ENCODE measurements at places on chromosomes 16 and 17.

DNA sequence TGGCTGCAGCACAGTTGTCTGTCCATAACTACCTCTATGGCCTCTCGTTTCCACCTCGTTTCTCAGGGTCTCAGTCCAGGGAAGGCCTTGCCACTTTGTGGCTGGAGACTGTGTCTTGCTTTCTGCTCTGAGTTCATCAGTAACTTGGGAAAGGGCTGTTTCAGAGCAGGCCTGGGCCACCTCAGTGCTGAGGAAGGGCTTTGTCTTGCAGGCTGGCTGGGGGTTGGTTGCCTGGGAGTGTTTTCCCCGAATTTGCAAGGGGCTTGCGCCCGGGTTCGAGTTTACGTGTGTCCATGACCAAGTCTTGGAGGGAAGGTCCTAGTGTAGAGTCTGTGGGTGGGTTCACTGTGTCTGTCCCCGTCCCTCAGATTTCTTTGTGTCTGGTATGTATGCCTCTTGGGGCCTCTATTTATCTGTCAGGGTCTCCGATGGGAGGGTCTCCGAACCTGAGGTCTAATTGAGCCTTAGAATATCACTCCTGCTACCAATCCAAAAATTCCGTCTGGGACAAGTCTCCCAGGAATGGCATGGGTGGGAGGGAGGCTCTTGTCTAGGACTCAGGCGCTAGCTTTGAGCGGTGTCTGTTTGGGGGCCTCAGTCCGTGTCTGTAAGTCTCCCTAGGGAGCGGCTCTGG is 594 bp upstream of the TGFB1I1 start:
- no peak for DNase-seq

GRCh38 chr16:11215935-11216556 is 40.0 kb downstream of the SOCS1 start:
- no peak for DNase-seq

GRCh38 chr16:81902025-81902424 is 109.2 kb downstream of the SDR42E1 start:
- DNase-seq: no peak

DNA sequence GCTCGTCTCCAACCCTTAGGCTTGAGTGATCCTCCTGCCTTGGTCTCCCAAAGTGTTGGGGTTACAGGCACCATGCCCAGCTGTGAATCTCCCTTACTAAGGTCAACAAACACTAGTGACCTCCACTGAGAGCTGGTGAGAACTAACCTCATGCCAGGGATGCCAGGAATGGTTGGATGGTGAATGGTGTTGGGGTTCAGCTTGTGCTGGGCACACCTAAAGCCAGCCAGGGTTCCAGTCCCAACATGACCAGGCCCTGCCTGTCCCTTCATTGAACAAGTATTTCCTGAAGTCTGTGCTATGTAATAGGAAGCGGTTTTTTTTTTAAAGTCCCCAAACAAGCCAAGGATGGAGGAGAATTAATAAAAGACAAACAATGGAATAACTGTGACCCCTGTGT is 56.0 kb upstream of the TOB1 start:
- no peak for DNase-seq

GRCh38 chr16:66205287-66206231 is 160.9 kb upstream of the CDH5 start:
- DNase-seq: no peak

DNA sequence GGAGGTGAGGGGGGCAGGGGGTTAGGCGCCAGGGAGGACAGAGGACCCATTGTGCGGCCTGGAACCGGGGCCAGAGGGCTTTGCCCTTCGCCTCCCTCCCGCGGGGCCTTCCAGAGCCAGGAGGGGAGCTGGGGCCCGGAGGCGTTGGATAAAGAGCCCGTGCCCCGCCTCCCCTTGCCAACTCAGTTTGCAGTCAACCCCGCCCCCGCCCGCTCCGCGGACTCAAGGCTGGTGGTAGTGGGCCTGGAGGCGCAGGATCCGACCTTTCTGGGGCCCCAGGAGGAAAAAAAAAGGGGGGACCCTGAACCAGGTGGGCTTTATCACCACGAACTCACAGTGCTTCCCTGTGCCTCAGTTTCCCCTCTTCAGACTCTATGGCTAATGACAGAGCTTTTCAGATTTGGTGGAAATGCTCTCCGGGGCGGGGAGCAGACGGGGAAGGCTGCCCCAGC is 2.0 kb upstream of the SPHK1 start:
- DNase-seq: peak; percentile 58

DNA sequence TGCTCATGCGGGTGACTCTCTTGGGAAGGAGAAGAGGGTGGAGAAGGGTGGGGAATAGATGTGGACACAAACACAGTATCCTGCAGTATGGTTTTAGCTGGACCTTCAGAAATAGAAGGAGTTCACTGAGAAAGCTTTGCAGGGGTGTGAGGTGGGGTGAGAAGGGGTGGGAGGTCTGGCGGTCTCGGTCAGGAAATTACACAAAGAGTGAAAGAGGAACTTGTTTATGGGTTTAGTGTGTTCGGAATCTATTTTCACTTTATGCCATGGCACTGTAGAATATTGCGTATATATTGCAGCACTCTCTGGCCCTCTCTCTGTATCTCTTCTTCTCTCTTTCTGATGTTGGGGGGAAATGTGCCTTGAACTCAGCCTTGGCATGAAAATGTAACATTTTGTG is 148.2 kb upstream of the GOT2 start:
- no peak for DNase-seq

GRCh38 chr17:77354670-77355455 is 214.1 kb downstream of the SEC14L1 start:
- DNase-seq: peak; percentile 7

DNA sequence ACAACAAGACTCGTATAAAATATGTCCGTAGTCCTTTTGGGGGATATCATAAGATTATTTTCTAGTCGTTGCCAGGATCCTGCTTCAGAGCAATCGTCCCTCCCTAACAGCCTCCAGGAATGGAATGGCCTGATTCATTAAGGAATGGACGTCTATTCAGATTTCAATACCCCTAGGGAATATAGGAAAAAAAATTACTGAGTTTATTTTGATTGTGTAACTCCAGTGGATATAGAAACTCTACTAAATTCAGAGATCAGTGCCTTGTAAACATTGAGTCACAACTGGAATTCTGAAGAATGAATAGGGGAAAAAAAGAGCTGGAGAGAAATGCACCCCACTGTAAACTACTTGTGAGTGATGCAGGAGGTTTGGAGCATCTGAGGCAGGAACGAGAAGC is 1171.5 kb upstream of the GOT2 start:
- no peak for DNase-seq

DNA sequence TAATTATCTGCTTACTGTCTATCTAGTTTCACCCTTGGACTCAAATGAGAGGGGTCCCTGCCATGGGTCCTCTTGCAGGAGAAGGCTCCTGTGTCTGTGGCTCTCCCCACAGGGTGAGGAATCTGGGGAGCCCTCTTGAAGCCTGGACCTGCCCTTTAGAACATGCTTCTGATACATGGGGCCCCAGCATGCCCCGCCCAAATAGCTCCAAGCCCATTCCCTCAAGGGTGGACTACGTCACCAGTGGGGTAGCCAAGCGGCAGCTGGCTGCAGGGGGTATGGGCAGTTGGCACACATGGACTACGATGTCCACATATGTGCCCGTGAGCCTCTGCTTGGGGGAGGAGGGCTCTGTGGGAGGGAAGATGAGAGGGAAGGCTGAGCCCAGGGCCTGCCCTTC is 39.3 kb downstream of the ARHGAP27 start:
- no peak for DNase-seq

DNA sequence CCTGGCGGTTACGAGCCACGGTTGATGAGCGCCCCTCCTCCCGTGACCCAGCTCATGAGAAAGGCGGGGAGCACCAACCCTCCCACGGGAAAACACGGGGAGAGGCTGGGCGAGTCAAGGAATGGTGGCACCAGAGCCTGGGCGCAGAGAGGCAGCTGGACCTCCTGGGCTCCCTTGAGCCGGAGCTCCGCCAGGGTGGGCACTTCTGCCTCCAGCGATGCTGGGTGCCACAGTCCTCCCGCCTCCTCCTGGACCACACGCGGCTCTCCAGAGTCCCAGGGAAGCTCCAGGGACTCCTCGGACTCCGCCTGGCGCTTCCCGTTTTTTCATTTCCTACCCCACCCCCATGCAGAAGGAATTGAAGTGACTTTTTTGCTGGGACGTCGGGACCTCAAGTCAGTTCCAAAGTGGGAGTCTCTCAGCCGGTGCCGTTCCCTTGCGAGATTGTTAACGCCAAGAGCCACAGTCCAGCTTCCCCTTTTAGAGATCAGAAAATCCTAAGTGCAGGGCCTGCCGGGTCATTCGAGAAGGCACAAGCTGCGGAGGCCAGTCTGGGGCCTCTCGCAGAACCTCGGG is 6.6 kb upstream of the CBX8 start:
- DNase-seq: no peak

DNA sequence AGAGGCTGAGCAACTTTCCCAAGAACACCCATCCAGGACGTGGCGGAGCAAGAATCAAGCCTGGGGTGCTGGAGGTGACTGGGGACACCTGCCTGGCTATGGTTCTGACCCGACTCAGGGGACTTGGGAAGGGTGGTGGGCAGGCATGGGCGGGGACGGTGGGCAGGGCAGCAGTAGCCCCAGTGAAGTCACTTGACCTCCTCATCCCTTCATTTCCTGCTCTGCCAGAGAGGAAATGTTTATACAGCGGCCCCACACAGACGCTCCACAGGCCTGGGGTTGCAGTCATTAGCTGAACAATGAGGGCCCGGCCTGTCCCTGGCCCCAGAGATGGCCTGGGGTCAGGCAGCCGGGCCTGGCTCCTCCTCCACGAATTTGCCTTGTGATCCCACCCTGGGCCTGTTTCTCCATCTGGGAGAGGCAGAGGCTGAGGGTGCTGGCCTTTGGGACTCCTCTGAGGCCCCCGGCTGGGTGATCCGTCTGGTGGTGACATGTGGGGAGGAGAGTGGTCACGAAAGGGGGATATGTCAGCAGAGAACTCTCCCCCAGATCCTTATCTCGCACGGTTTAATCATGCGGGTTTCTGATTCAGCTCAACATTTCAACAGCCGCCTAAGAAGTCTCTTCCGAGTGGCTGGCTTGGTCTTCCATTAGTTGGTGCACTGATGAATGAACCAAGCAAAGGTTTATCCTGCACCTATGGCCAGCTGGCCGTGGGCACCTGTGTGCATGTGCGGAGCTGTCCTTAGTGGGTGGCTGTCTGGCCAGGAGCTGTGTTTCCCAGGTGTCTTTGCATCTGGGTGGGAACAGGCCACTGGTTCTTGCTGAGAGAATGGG is 175.9 kb downstream of the IRF8 start:
- no peak for DNase-seq

DNA sequence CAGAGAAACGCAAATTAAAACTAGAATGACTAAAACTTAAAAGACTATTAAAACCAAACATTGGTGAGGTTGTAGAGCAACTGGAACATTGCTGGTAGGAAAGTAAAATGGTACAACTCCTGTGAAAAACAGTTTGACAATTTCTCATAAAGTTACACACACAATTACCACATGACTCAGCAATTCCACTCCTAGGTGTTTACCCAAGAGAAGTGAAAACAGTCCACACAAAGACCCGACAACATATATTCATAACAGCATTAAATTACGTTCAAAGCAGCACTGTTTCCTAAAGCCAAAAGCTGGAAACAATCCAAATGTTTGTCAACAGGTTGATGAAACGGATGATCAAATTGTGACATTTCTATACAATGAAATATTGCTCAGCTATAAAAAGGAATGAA is 26.5 kb upstream of the ALOX12 start:
- no peak for DNase-seq

- DNase-seq: peak; percentile 73
Observed at GRCh38 chr16:22321340-22322001, 24.3 kb downstream of the POLR3E start.

GRCh38 chr17:78027121-78027520 is 68.6 kb downstream of the TNRC6C start:
- no peak for DNase-seq

DNA sequence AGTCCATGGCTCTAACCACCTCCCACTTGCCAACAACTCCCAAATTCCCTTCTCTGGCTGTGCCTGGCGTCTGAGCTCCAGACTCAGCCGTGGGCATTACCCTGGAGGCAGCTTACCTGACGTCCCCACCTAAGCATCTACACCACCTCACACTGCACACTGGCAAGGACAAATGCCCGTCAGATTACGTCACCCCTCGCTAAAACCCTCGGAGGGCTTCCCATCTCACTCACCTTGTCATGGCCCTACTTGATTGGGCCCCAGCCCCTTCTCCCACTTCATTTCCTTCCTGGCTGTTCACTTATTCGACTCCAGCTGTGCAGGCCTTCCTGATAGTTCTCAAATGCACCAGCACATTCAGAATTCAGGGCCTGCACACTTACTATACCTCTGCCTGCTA is 13.4 kb downstream of the ALOXE3 start:
- DNase-seq: no peak

- no peak for DNase-seq
Observed at GRCh38 chr17:78108726-78109488, 19.6 kb downstream of the TMC6 start.

- no peak for DNase-seq
Observed at GRCh38 chr17:75317671-75318070, 28.4 kb upstream of the SLC25A19 start.

DNA sequence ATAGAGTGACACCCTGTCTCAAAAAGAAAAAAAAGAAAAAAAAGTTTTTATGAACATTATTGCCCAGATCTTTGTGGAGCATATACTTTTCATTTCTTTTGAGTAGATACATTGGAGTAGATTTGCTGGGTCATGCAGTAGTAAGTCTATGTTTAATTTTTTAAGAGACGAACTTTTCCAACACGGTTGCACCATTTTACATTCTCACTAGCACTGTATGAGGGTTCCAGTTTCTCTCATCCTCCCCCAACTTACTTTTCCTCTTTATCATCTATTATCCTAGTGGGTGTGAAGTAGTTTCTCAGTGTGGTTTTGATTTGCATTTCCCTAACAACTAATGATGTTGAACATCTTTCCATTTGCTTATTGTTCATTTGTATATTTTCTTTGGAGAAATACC is 10.5 kb downstream of the RPS6KB1 start:
- no peak for DNase-seq

All from WERI-Rb-1 (cell line).